Activated T-cell treated with anti-CD3 and anti-CD28 coated beads for 1 hour (primary cell): ENCODE measurements at places on chromosomes 16 and 17.

DNA sequence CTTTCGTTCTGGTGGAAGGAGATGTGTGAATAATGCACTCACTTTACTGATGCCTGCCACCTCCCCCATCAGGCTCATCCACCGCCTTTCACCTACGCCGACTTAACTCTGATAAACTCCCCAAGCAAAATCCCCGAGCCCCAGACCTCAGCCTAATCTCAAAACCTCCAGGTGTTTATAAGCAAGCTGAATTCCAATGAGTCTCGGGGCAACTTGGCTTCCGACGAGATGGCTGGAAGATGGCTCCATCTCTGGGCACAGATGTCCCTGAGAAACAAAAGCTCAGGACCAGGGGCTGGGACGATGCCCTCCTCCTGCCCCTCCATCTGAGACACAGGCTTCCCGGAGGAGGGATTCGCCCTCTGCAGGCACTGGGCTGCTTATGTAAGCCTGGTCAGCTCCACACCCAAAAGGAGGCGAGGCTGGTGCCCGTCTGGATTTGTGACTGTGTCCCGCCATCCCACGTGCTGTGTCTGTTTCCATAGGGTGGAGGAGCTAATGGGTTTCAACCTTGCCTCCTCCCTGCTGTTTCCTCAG is 386.4 kb upstream of the TNRC6C start:
- no peak for DNase-seq

- no peak for DNase-seq
These were observed 47.8 kb downstream of the OMG start for GRCh38 chr17:31248986-31249834.

GRCh38 chr16:64109241-64109640 is 1012.6 kb downstream of the CDH11 start:
- no peak for DNase-seq

DNA sequence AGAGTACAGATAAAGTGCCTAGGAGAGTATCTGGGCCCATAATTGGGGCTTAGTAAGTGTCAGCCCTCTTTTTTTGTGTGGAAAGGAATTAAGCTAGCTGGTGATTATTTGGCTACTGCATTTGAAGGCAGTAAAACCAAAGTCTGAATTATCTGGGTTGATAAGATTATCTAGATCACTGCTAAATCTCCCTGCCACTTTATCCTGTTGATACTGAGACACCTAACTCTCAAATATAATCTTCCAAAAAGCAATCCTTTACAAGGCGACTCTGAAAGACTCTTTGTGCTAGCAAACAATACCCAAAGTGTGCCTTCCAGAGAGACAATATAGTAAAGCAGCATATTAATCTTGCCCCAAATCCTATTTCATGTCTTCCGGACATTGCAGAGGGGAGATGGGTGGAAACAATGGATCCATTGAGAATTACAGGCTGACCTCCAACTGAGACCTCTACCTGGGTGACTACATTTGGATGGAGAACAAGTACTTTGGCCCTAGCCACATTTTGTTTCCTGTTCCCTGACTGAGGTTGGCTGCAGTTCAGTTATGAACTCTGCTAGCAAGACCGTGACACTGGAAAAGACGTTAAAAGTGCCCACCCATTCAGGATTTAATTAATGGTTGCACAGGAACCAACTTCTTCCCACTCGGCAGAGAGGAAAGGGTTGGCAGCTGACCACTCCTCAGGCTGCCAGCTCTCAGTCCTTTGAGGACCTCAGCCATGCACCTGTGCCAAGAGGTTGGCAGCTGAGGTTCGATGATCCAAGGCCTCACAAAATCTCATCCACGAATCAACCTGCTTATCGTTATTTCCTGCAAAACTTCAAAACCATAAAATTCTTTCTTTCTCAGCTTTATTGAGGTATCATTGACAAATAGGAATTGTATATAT is 72.6 kb downstream of the SYCE1L start:
- no peak for DNase-seq

DNA sequence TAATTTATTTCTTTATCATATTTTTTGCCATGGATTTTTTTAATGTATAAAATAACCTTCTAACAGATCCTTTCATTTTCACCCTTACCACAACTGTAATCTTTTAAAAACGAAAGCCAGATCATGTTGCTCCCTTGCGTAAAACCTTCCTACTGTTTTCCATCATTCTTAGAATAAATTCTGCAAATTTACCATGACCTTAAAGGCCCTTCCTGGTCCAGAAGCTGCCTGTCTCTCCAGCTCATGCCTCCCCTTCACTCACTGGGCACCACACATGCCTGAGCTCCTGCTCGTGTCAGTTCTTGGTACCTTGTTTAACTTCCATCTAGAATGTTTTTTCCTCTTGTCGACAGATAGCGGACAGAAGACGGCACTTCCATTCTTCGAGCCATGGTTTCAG is 245.0 kb upstream of the CDH5 start:
- DNase-seq = no peak

DNA sequence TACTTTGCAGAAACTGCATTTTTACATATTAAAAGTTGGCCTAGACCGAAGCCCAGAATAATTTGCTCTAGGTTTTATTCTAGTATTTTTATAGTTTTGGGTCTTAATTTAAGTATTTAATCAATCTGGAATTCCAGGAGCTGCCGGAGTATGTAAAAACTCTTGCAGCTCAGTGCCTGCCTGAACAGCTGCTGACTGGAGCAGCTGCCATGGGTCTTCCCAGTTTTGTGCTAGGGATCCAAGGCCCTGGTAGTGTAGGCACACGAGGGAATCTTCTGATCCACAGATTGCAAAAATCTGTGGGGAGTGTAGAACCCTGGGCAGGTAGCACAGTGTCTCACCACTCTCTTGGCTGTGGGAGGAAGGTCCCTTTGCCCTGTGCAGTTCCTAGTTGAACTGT is 87.0 kb upstream of the HS3ST3A1 start:
- no peak for DNase-seq

GRCh38 chr16:57470711-57471110 is 8.2 kb downstream of the POLR2C start:
- no peak for DNase-seq

GRCh38 chr16:81600275-81600674 is 155.7 kb downstream of the CMIP start:
- DNase-seq = no peak

DNA sequence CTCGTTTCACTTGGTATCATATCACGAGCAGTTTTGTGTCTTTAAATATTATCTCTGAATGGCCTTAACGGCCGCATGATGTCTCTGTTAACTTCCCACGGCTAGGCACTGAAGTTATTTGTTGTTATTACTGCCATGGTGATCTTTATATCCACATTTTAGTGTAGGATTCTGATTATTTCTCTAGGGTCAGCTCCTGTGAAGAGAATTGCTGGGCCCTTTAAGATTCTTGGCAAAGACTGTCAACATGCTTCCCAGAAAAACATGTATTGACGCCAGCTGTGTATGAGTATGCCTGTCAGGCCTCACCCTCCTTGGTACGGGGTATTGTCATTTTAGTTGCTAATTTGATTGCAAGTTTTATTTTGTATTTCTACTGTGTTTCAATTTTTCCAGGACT is 263.5 kb downstream of the SNX29 start:
- no peak for DNase-seq

GRCh38 chr16:1651974-1652312 is 26.1 kb upstream of the JPT2 start:
- no peak for DNase-seq

- DNase-seq = no peak
These were observed 9.7 kb downstream of the NMT1 start for GRCh38 chr17:45070809-45071208.

DNA sequence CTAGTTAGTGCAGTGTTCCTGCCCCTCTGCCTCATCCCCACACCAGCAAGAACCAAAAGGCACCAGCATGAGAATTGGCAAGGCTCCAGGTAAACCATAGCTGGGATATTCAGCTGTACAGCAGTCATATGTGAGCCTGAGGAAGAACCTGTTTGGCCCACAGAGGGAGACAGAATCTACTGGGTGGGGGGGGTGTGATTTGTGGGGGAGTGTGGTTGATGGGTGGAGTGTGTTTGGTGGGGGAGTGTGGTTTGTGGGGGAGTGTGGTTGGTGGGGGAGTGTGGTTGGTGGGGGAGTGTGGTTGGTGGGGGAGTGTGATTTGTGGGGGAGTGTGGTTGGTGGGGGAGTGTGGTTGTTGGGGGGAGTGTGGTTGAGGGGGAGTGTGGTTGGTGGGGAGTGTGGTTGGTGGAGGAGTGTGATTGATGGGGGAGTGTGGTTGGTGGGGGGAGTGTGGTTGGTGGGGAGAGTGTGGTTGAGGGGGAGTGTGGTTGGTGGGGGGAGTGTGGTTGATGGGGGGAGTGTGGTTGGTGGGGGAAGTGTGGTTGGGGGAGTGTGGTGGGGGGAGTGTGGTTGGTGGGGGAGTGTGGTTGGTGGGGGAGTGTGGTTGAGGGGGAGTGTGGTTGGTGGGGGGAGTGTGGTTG is 19.5 kb downstream of the MINK1 start:
- DNase-seq = no peak

GRCh38 chr17:15490634-15491261 is 23.3 kb upstream of the CDRT4 start:
- DNase-seq = no peak

DNA sequence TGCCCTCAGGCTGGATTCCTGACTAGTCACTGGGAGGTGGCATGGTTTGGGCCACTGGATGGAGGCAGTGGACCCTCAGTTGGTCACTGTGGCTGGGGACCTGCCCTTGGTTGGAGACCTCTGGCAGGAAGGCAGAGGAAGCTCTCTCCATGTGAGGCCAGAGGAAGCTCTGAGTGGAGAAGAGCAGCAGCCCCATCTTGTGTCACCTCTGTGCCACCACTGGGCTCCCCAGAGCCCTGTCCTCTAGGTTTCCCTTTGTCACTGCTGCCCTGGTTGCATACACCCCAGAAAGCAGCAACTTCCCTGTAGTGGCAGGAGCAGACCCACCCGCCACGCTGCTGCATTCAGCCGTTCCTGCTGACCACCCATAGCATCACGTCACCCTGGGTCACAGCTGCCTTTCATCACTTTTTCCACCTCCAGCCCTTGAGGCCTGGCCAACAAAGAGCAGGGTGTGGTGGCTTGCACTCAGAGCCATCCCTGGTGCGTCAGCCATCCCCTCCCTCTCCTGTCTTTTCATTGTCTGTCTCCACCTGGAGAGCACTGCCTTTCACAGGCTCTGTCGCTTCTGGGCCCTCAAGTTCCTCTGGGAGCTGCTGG is 11.9 kb downstream of the CTRL start:
- no peak for DNase-seq

GRCh38 chr16:77759201-77759600 is 29.2 kb upstream of the VAT1L start:
- DNase-seq = no peak

DNA sequence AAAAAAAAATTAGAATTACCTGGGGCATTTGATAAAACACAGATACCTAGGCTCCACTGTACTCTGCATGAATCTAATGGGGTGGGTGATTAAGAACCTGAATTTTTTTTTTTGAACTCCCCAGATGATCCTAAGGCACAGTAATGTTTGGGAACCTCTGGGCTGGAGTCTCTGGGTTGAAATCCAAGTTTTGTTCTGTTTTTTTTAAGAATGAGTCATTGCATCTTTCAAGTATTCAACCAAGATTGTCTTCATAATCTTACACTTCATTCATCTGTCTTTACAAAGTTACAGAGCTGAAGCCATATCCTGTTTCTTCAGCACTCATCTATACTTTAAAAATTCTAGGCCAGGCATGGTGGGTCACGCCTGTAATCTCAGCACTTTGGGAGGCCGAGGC is 52.6 kb downstream of the PIGL start:
- DNase-seq = no peak

DNA sequence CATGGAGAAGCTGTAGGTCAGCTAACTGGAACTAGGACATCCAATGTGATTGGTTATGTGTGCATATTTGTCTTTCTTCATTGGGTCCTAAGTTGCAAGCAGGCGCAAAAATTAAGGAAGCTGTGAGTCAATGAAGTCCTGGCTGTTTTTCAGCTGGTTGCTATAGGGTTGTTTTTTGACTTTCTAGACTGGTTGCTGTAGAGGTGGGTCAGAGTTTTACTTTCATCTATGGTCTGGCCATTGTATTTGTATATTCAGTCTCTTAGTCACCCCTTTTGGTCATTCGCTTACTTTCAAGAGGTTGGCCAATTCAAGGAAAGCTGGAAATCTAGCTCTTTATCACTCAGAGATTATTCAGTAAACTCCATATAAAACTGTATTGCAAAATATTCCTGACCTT is 62.0 kb upstream of the AMZ2 start:
- DNase-seq = no peak

DNA sequence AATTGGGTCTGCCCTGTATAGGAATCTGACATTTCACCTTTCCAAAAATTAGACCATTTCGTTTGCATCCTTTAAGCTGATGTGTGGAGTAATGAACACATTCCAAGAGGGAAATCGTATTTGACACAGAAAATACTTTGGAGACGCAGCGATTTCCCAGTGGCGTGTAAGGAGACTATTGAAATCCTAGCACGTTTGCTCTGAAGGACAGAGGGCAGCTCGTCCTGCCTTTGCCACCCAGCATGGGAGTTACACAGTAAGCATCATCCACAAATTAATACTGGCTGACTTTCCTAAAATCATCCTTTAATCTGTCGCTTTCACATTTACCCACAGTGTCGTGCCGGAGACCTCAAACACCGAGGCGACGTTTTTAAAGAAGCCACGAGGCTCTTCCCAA is 925.9 kb upstream of the EEF2KMT start:
- no peak for DNase-seq

- no peak for DNase-seq
These were observed 365.4 kb downstream of the CDH13 start for GRCh38 chr16:82991966-82992675.

DNA sequence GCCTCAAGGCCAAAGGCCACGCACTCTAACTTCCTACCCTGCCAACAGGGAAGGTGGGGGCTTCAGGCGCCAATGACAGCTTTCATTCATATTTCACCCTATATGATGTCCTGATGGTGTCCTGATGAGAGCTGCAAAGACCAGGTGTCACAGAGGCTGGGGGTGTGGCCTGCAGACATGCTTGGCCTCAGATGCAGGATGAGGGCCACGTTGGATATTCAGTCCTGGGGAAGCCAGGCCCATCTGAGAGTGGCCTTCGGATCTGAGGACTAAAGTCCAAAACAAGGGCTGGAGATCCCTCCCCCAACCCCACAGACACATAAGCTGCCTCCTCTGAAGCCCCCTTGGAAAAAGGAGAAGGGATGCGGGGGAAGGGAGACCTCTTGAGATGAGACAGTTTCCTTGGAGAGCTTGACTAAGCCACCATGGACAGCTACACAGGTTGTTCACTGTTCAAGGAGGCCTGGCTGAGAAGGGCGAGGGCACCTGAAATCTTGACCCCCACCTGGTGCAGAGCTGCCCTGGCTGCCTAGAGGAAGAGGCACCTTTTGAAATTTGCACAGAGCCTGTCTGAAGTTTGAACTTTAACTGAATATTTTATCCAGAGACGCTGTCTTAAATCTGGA is 24.3 kb upstream of the GSG1L start:
- no peak for DNase-seq

GRCh38 chr17:74211141-74211911 is 2.0 kb upstream of the TTYH2 start:
- DNase-seq = no peak

- no peak for DNase-seq
These were observed 47.8 kb downstream of the HOXB1 start for GRCh38 chr17:48483004-48483403.
